MV-4-11 (cell line): ENCODE measurements at places on chromosomes 1 and 21.

- DNase-seq, result no peak
These were observed 101.7 kb downstream of the OLFML2B start for GRCh38 chr1:161921990-161922389.

DNA sequence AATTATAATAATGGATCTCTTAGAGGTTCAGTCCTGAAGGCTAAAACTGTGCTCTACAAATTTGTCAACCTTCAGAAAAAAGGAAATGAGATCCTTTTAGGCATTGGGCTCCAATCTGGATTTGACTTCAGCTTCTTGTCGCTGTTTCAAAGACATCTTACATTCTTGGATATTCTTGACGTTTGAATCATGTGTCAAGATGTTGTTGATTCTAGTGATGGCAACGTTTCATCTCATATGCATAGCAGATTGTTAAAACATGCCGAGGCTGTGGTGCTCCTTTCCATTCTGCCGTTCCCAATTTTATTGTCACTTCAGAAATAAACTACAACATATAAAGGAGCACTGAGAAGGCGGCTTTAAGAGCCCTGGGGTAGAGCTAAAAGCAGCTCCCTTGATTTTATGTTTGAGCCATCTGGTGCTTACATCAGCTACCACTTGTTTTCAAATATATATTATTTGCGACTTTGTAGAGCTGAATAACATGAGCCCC is 467.6 kb upstream of the ZRANB2 start:
- DNase-seq, result no peak

DNA sequence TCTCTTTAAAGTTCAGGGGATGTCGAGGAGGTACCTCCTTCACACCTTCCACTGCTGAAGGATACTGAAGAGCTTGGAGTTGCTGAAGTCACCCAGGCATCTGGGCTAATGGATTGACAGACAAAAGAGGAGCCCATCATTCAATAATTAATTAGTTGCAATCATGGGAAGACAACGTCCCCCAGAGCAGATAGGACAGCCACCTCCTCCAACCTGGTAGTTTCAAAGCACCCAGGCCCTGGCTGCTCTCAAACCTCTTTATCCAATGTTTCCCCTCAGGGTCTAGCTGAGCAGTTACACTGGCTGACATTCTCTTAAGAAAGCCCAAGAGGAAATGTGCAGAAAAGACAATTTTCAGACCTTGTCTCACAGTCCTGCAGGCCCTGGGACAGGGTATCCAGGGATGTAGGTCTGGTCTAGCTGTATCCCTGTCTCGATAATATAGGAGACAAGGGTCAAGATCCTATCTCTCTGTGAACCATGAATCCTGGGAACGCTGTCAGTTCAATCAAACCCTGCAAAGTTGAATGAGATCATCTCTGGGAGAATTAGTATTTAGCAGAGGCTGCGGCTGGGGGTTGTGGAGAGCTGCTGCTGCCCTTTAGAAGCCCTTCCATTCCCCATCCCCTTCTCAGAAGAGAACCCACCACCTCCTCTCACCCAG is 1.1 kb downstream of the TSPAN2 start:
- no peak for DNase-seq

DNA sequence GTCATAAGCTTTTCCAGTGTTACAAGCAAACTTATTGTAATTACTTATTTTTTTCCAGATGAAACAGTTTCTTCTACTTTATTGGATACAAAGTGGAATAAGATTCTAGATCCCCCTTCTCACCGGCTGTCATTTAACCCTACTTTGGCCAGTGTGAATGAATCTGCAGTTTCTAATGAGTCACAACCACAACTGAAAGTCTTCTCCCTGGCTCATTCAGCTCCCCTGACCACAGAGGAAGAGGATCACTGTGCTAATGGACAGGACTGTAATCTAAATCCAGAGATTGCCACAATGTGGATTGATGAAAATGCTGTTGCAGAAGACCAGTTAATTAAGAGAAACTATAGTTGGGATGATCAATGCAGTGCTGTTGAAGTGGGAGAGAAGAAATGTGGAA is 95.5 kb downstream of the ZFYVE9 start:
- DNase-seq, result peak; percentile 81
